Progenitor cell of endocrine pancreas (in vitro differentiated cells): ENCODE measurements at places on chromosomes 5 and 9.

- DNase-seq: no peak
These were observed 58.9 kb downstream of the NREP start for GRCh38 chr5:111697881-111698757.

DNA sequence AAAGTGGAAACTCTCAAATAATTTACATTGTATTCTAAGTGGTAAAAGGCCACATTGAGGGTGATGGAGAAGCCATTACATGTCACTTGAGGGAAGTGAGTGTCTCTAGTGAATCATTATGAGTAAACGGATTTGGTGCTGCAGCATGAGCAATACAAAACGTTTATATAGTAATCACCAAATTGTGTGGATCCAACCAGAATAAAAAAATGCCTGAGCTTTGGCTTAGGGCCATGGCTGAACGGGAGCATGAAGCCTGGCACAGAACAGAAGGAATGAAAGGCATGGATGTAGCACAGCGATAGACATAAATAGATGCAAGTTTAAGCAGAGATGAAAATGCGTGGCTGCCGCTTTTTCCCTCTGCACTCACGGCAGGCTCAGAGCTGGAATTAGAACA, 58.3 kb downstream of the PTTG1 start:
- no peak for DNase-seq

DNA sequence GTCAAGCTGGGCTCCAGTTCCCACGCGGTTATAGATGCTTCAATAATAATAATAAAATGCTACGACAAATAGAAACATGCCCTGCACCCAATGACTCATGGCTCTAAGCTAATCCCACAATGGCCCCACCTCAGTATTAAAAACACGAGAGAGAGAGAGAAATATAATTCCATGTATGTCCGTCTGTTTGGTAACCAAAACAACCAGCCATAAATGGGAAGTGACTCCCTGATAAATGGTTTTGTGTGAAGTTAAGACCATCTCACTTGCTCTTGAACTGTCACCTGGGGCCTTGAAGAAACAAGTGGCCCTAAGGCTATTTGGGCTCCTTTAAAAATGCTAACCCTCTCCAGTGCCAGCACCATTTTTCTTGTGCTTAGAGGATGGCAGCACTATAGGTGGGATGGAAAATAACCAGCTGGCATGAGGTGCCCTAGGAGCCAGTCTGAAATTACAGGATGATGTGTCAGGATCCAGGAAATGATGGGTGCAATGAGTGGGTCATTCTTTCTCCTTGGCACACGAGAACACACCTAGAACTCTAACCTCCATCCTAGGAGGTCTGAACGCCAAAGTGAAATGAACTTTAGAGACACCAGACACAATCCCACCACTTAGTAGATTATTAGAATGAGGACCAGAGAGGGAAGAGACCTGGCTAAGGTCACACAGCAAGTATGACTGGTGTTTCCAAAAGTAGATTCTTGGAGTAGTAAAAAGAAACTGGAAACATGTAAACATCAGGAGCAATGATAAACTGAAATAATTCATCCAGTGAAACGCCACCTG, 35.7 kb upstream of the ADRB2 start:
- no peak for DNase-seq

DNA sequence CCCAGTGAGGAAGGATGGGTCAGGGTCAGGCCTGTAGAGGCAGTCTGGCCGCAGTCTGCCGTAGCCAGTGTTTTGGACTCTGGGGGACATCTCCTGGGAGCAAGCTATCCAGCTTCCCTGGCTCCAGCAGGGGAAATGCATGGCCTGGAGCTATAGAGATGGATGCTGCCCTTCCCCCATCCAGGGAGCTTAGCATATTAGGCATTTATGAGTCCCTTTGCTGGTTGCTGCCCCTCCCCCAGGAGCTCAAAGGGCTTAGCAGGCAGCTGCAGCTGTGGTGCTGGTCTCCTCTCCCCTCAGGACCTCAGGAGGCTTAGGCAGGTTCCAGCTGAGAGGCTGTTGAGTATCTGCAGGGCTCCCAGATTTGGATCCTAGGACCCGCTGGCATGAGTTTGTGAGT, 1158.7 kb downstream of the DTWD2 start:
- no peak for DNase-seq

GRCh38 chr9:114033397-114034103, 44.5 kb downstream of the AMBP start:
- DNase-seq: no peak

DNA sequence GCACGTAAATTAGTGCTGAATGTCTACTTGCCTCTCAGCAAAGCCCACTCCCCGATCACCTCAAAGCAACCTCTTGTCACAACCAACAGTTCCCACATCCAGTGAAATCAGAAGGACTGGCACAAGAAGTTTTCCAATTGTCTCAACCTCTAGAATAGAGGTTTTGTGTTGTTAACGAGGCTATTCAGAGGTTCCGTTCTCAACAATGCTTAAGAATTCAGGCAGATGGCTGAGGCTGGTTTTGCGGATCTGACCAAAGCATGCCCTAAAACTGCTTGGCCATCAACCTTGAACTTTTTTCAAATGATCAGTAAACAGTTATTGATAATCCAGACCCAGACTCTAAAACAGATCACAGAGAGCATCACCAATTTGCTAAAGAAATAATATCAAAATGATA, 52.9 kb downstream of the MAPKAP1 start:
- DNase-seq: no peak

- no peak for DNase-seq
These were observed 46.6 kb downstream of the ARHGAP26 start for GRCh38 chr5:142816531-142817430.

DNA sequence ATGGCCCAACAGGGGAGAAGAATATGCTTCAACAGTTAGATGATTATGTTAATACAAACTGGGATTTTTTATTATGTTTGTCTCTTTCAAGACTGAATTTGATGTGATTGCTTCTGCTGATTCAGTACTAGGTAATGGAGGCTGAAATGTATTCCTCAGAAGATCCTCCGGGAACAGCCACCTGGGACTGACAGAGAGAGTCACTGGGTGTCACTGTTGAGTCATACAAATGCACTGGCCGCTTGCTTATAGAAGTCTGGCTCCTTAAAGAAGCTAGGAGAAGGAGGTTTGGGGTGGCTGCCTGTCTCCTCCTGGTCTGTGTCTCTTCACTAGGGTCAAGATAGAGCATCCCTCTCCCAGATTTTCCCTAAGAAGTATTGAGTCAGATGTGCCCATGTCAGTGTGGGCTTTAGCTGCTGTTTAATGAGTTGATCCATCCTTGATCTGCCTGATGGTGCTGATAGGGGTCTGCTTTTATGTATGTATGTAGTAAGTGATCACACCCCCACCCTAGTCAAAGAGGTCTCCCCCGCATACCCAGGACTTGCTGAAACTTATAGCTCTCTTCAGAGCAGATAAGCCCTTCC, 773.4 kb downstream of the BRINP1 start:
- DNase-seq: no peak

DNA sequence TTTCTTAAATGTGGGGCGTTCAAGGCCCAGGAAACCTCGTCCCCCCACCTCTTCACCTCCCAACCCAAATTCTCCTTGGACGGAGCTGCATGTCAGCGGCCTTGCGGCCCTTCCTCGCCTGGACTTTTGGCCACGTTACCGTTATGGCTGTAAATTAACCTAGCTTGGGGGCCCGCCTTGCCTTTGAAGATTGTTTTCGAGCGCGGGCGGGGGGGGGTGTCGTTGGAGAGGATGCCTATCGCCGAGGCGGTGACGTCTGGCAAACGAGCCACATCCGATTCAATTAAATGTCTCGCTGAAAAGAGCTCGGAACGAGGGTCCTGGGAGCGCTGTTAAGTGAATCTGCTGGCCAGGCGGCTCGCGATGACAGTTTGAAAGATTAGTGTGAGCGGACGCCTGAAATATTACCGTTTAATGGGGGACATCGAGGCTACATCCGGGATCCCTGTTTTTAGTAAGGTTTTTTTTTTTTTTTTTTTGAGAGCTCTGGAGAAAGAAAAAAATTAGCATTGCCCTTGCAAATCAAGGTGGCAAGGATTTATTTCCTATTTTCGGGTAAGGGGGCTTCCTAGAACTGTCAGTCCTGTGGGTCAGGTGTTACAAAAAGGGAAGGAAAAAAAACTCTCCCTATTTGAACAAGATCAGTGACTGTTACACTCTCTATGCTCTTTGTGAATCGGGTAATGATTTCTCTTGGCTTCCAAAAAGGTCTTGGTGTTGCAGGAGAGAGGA, 2.3 kb upstream of the NKX2-5 start:
- no peak for DNase-seq

DNA sequence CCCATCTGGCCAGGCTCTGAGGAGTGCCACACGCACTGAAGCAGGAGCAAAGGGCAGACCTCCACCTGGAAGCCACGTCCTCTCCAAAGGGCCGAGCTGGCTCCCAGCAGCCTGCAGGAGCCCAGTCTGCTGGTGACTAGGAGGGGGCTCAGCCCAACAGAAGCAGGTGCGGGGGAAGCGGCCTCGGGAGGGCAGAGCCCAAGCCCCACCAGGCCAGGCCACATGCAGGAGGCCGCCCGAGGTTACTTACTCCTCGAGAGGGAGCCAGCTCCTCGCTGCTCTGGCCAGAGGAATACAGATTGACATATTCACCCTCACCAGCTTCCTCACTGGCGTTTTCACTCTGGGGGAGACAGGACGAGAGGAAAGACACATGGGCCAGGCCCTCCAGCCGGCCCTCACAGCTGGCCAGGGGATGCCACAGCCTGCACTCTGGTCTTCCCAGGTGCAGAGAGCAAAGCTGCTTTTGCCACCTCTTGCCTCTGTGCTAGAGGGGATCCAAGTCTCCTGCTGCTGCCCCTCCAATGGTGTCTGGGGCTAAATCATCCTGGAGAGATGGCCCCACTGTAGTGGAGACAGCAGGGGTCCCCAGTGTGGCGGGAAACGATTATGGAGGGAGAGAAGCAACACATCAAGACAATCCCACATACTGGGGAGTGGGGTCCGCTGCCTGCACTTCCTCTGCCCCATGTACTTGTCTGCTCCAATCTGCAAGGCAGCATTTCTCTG, 58.6 kb downstream of the PRRT1B start:
- DNase-seq: no peak

- no peak for DNase-seq
These were observed 12.2 kb downstream of the IRF1 start for GRCh38 chr5:132478366-132478871.

GRCh38 chr5:124263680-124264491, 482.6 kb downstream of the ZNF608 start:
- no peak for DNase-seq

GRCh38 chr9:129253803-129254381, 75.8 kb upstream of the IER5L start:
- DNase-seq: no peak

- DNase-seq: no peak
These were observed 41.1 kb downstream of the G3BP1 start for GRCh38 chr5:151812757-151813309.

- no peak for DNase-seq
These were observed 315.6 kb upstream of the KLF4 start for GRCh38 chr9:107805201-107805600.

DNA sequence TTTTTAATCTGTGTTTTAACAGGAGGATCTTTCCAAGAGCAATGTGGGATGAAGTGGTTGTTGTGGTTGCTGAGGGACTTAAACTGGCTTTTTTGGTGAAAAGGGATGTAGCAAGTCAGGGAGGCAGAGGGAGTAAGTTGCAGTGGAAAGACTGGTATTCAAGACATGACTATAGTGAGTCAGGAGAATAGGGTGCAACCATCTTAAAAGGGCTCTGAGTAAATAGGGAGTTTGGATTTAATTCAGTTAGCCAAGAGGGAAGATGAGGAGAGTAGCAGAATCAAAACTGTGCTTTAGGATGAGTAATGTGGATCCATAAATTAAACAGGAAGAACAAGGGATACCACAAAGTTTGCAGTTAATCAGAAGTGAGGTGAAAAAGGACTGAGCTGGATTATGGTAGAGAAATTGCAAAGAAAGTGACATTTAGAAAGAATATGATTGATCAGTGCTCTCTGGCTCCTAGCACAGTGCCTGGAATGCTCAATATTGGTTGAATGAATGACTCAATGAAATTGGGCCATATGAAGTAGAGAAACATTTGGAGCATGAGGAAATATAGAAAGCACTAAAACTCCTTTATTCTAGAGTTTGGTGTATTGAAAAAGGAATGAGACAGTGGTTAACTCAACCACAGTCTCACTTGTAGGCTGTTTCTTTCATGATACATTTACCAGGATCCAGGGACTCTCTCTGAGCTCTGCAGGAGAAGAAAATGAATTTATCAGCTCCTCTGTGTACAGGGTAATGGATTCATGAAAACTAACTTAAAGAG, 5.1 kb downstream of the POLR3G start:
- no peak for DNase-seq

DNA sequence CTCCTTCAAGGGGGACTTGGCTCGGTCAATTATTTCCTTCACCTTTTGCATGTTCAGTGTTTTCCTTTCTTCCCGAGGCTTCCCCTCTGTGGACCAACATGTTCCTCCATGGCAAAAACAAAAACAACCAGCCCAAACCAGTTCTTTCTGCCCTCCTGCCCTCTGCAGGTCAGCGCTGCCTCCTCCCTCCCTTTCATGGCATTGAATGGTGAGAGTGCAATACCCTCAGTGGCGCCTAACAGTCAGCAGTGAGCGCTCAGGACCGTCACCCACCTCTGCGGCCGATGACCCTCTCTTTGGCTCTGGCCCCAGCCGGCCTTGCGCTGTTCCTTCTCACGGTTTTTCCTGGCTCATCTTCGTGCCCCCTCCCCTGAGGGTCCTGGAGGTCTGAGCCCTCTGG, 34.4 kb upstream of the GNE start:
- DNase-seq: no peak

DNA sequence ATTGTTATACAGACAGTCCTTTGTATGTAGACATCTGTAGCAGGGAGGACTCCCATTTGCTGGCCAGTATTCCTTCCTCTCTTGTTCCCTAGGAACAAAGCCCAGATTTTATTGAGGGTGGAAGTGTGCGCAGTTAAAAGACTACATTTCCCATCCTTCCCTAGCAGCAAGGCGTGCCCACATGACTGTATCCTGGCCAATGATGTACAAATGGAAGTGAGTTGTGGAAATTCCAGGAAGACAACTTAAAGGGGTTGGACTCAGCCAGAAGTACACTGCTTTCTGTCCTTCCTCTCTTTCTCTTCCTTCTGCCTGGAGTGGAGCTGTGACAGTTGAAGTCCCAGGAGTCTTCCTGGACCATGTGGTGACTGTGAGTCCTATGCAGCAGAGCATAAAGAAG, 89.0 kb downstream of the HRH2 start:
- no peak for DNase-seq

GRCh38 chr5:145988993-145989392, 52.6 kb downstream of the SH3RF2 start:
- no peak for DNase-seq

GRCh38 chr5:62575066-62575465, 3.6 kb upstream of the LRRC70 start:
- no peak for DNase-seq

GRCh38 chr9:128145536-128145935, 3.7 kb upstream of the LCN2 start:
- no peak for DNase-seq

GRCh38 chr5:168946363-168946762, 354.6 kb downstream of the SLIT3 start:
- peak; percentile 9 for DNase-seq
